NCI-H2171 treated with DMSO at 0.1 percent for 48 hours (cell line): ENCODE measurements at places on chromosomes 12 and 14.
A peak's percentile ranks its signal among the peaks of the same experiment; 100 is the strongest.

- no peak for DNase-seq
Measured at GRCh38 chr12:617304-617915, 45.8 kb downstream of the NINJ2 start.

GRCh38 chr12:66269757-66270383, 32.4 kb upstream of the HELB start:
- DNase-seq, result peak; percentile 28

- peak; percentile 15 for DNase-seq
Measured at GRCh38 chr14:65222440-65222858, 120.1 kb upstream of the MAX start.

DNA sequence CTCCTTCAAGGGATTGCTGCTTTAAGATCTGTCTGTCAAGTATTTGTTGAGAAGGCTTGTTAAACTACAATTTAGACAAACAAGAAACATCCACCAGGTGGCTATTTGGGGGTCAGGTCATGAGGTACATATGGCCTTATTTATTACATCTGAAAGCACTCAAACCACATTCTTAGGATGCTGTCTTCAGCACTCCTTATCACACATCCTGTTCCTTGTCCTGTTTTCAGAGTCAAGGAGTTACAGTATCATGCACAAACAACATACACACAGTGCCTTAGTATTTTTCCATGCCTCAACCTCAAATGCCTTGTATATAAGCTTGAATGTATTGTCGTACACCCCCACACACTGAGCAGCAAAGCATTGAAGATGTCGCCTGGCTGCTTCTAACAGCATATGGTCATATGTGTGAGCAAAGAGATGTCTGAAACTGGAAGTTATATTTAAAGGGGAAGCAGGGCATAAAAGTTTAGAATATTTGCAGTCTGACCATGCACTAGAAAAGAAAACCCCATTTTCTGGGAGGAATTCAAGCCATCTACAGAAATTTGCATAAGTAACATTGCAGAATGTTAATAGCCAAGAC, 83.8 kb downstream of the KCNMB4 start:
- no peak for DNase-seq

GRCh38 chr14:30756594-30756993, 117.8 kb upstream of the COCH start:
- no peak for DNase-seq

GRCh38 chr14:99576761-99577705, 27.0 kb downstream of the CCDC85C start:
- no peak for DNase-seq

DNA sequence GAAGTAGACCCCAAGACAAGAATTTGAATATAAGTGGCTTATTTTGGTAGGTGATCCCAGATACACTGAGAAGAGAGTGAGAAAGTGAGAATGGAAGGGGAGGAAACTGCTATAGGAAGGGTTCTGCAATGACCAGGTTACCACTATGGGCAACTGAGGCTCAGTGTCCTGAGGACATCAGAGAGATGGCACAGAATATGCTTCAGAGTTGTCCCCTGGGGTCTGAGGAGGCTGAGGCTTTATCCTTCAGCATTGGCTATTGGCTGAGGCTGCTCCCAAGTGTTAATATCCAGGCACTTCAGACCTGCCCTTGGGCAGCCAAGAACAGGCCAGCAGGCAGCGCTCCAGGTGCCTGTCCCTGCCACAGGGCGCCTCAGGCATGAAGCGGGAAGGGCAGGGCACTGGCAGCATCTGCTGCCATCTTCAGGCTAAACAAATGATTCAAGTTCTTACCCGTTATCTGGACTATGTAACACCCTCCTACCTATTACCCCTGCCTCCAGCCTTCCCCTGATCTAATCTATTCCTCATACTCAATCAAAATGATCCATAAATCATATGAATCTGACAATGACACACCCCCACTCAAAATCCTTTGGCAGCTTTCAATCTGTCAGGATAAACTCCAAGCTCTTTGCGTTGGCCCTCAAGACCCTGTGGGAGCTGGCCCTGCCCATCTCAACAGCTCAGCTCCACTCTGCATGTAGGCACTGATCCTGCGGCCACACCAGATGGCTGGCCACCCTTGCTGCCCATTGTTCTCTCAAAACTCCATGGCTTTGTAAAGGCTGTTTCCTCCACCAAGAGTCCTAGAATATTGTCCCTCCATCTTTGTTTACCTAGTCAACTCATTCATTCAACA, 42.4 kb downstream of the CKAP4 start:
- peak; percentile 31 for DNase-seq

GRCh38 chr12:16221776-16222175, 55.7 kb downstream of the SLC15A5 start:
- no peak for DNase-seq

DNA sequence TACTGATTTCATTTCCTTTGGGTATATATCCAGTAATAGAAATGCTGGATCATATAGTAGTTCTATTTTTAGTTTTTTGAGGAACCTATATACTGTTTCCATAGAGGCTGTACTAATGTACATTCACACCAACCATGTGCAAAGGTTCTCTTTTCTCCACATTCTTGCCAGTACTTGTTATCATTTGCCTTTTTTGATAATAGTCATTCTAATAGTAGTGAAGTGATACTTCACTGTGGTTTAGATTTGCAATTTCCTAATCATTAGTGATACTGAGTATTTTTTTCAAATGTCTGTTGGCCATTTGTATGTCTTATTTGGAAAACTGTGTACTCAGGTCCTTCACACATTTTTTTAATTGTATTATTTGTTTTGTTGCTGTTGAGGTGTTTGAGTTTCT, 148.2 kb upstream of the NAV3 start:
- DNase-seq, result no peak

DNA sequence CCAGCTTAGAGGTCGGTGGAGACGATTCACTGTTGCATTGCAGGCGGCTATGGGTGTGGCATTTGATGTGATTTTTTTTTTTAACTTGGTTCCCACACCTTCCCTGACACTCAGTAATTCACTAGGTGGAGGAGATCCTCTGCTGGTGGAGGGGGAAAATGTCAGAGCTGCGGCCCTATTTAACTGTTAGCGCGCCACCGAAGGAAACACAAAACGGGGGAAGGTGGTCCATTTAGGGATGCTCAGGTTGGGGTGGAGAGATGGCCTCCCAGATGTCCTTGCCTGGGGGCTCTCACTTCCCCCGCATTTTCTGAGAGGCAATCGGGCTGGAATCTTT, 4.3 kb upstream of the HOXC12 start:
- DNase-seq, result peak; percentile 19

DNA sequence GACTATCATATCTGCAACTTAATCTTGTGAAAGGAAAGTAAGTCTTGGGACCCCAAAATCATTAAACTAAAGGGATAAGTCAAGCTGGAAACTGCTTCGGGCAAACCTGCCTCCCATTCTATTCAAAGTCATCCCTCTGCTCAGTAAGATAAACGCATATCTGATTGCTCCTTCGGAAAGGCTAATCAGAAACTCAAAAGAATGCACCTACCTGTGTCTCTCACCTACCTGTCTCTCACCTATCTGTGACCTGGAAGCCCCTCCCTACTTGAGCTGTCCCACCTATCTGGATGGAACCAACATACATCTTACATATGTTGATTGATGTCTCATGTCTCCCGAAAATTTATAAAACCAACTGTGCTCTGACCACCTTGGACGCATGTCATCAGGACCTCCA, 19.9 kb downstream of the SEC23A start:
- no peak for DNase-seq

DNA sequence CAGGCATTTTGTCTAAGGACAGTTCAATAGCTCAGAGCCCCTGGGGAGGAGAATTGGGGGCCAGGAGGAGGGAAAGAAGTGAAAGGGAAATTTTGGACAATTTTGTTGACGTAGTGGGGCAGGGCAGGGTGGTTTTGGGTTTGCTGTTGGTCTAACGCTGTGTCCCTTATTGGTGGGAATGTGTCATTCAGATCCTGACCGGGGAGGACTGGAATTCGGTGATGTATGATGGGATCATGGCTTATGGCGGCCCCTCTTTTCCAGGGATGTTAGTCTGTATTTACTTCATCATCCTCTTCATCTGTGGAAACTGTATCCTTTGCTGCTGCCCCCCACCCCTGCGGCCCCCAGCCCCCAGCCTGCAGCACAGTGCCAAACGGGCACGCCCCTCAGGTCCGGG, 212.1 kb upstream of the FKBP4 start:
- no peak for DNase-seq

GRCh38 chr12:116166306-116166705, 111.2 kb downstream of the MED13L start:
- DNase-seq, result no peak

DNA sequence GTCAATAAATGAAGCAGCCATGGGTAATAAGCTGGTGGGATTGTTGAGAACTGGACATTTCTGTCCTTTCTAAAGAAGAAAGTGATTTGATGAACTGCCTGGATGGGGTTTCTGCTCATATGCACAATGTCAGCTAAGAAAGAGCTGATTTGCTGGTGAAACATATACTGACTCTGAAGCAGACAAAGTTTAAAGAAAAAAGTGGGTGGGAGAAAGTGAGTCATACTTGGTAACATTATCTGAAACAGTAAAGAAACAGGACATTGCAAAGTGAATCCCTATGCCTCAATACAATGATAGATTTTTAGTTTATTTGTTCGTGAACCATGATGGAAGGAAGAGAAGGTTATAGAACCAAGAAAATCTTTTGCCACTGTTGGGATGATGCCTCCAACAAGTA, 95.6 kb upstream of the DNM1L start:
- no peak for DNase-seq

- no peak for DNase-seq
Measured at GRCh38 chr12:113929312-113929989, 36.7 kb downstream of the RBM19 start.

GRCh38 chr12:1855241-1855640, 34.9 kb downstream of the LRTM2 start:
- DNase-seq, result peak; percentile 36

DNA sequence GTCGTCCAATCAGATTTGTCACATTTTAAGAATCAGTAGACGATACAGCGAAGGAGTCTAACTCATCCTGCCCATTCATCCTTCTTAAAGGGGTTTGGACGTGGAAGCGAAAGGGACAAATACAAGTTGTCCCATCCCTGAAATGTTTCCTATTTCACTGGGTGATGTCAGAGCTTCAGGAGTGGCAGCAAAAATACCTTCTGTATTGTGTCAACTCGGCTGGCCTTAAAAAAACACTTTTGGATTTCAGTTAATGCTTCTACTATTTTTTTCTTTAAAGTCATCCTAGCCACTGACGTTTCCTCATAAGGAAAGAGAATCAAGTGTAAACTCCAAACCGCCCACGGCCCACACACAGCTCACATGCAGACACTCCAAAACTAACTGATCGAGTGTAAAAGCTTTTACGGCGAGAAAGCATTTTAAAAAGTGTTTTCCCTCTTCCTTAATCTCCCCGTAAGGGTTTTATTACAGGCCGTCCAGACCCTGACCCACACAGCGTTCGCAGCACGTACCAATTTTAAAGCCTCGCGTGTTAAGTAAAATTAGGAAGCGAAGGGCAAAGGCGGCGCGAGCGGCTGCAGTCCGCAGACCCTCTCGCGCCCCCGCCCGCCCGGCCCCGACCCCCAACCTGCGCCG, 593 bp downstream of the CFL2 start:
- peak; percentile 68 for DNase-seq

DNA sequence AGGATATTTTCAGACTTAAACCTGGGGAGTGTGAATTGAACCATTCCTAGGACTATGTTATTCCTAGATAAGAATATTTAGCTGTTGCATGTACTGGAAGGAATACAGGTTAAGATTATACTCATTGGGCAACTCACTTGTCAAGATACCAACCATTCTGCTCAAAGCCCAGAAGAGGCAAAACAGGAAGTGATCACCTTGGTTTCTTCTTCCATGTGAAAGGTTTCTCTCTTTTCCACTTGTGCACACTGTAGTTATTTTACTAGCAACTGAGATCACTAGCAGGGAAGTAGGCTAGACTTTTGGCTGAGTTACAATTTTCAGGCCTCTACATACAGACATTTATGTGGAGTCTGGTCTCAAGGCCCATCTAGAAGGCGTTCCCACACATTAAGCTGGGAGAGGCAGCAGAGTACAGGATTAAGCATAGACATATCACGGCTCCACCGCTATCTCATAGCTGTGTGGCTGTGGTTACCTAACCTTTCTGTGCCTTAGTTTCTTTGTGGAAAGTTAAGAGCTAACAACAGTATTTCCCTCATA, 83.9 kb upstream of the FERMT2 start:
- DNase-seq, result no peak

GRCh38 chr12:27274706-27275105, 30.6 kb downstream of the STK38L start:
- no peak for DNase-seq

GRCh38 chr12:53966085-53966384, 6.9 kb upstream of the HOXC11 start:
- no peak for DNase-seq

GRCh38 chr12:57008178-57008577, 1.8 kb upstream of the ZBTB39 start:
- DNase-seq, result peak; percentile 82

- DNase-seq, result no peak
Measured at GRCh38 chr12:22536971-22537544, 7.3 kb downstream of the C2CD5 start.

- DNase-seq, result no peak
Measured at GRCh38 chr12:132986885-132987225, 688 bp downstream of the ZNF26 start.

DNA sequence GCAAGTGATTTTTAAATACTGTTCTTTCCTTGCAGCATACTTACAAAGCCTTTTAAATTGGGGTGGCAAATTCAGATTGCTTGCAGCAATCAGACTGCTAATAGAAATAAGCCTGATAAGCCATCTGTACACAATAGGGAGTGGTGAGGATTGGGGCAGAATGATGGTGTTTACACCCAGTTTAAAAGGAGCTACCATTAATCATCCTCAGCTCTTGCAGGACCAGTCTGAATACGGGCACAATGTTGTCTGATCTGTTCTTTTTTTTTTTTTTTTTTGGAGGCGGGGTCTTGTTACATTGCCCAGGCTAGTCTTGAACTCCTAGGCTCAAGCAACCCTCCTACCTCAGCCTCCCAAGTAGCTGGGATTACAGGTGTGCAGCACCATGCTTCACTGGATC, 50.1 kb upstream of the REP15 start:
- no peak for DNase-seq

GRCh38 chr14:101230161-101230850, 326.8 kb upstream of the RTL1 start:
- no peak for DNase-seq

- peak; percentile 58 for DNase-seq
Measured at GRCh38 chr12:27344760-27345159, 12.1 kb downstream of the BMAL2 start.

GRCh38 chr12:25482625-25483024, 70.5 kb downstream of the LMNTD1 start:
- DNase-seq, result no peak

- DNase-seq, result no peak
Measured at GRCh38 chr12:88600272-88600671, 20.0 kb upstream of the KITLG start.
